ENCODE measurements at places on chromosomes 6 and 20. TPM values are rescaled to one million over a fixed set of nuclear protein-coding genes. Genes with fewer than 3 reads are reported as not detected.

DNA sequence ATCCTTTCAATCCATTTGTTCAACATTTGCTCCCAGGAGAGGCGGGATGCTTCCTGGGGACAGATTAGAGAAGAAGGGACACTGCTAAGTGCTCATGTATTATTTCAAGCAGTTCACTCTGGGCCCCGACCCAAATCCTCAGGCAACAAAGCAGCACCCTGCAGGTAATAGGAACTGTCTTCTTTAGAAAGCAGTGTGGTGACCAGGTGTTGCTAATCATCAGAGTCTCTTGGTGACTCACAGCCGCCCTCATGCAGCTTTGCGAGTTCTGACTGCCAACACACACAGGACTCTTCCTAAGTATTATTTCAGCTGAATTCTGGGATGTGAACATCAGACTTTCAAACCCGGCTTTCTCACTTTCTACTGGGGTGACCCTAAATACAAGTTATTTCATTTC is 356.4 kb downstream of the PRKN start:
- H3K27ac ChIP-seq = no peak overlapping the region
- H3K36me3 ChIP-seq = no peaks in the 10 kb centered on the region
- H3K4me1 ChIP-seq = no peaks in the 10 kb centered on the region
- H3K4me3 ChIP-seq = no peak overlapping the region

DNA sequence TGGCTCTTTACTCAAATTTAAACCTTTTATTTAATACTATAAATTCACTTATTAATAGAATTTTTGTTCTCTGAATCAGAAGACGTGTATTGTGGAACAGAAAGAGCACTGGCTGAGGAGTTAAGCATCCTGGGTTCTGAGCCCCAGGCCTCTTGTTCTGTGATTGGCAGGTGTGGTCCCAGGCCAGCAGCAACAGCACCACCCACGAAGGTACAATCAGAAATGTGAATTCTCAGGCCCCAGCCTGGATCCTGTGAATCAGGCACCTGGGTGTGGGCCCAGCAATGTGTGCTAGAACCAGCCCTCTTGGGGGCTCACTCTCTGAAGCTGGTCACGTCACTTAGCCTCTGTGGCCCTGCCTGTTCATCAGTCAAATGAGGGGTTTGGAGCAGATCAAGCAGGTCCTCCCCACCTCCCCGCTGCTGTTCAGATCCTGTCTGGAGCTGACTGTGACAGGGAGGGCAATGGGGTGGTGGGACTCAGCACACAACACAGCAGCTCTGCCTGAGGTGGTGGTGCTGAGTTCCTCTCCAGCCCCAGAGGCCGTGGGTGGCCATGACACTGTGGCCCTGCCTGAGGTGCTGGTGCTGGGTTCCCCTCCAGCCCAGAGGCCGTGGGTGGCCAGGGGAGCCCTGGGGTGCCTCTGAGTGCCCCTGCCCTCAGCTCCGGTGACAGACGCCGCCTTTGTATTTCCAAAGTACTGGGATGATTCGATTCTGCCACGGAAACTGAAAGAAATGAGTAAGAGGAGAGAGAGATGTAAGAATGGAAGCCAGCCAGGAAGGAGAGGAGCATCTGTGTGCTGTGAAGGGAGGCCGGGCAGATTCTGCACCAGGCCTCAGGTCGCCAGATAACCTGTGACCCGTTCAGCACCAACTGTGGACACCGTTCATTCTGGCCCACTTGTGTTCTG is 41.6 kb upstream of the FRMD1 start:
- no peaks in the 10 kb centered on the region for H3K36me3 ChIP-seq
- no peak for DNase-seq
- H3K27ac ChIP-seq = no peak overlapping the region
- H3K4me1 ChIP-seq = no peaks in the 10 kb centered on the region
- H3K27me3 ChIP-seq = no peaks in the 10 kb centered on the region

DNA sequence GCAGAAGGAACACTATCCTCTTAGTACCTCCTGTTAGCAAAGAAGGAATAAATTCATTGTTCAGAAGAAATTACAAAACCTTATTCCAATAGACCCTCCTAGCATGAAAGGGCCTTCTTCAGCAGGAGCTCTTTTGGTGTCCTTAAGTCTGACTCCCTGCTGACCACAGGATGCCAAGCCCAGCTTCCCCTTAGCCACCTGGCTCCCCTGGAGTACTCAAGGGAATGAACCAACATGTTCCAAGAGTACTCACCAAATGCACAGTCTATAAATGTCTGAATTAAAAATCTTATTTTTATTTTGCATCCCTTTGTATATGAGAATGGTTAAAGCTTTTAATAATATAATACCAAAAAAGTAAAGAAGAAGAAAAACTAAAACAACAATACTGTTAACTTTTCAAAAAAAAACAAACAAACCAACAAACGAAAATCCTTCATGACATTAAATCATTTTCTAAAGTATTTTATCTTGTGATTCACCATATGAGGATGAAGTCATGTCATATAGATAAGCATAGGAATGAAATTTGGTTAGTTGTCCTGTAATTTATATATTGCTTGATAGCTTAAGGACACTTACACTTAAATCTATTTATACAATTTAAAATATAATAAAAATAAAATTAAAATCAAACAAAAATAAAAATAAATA is 1355.1 kb downstream of the HACE1 start:
- H3K4me1 ChIP-seq = no peaks in the 10 kb centered on the region
- H3K36me3 ChIP-seq = no peaks in the 10 kb centered on the region
- H3K27me3 ChIP-seq = no peaks in the 10 kb centered on the region
- DNase-seq = no peak
- H3K4me3 ChIP-seq = no peak overlapping the region
- no peak overlapping the region for H3K27ac ChIP-seq

Gene GTSF1L
- not detected for total RNA-seq

DNA sequence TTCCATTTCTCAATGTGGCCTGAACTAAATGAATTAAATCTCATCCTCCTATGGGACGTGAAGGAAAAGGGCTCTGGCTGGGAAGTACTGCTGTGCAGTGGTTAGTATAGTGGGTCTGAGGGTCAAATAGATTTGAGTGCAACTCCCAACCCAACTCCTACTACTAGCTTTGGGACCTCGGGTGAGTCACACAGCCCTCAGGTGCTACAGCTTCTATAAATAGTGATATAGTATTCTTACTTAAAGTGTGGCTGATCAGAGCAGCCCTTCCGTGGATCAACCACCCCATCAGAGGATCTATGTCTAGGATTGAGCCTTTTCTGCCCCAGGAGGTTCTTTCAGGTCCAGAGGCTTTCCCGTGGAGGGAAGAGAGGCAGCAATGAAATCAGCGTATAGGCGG is 904 bp upstream of the UST start:
- peak overlapping the region; percentile 77 for H3K4me3 ChIP-seq
- no peaks in the 10 kb centered on the region for H3K27me3 ChIP-seq
- peaks cover 5% of the 10 kb centered on the region for H3K4me1 ChIP-seq

DNA sequence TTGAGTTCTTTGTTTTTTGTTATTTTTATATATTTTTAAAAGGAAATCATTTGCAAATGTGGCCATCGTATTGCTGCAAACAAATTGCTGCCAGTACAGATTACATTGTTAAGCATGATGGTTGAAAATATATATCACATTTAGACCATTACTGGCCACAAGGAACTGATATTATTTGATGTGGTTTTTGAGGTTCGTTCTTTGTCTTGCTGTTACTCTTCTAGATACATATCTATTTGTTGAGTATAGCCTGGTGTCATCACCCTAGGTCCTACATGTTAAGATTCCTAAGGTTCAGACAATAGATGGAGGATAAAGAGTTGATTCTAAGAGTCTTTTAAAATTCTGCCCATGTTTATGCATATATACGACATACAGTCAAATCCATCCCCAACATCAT is 306.0 kb downstream of the FARS2 start:
- no peaks in the 10 kb centered on the region for H3K4me1 ChIP-seq
- no peak overlapping the region for H3K4me3 ChIP-seq
- H3K27me3 ChIP-seq = no peaks in the 10 kb centered on the region
- no peak overlapping the region for H3K27ac ChIP-seq
- no peak for DNase-seq

Gene SPDEF
- under 0.01 TPM for total RNA-seq

- DNase-seq = peak; percentile 17
- H3K4me3 ChIP-seq = no peak overlapping the region
- H3K36me3 ChIP-seq = no peaks in the 10 kb centered on the region
- no peak overlapping the region for H3K27ac ChIP-seq
Measured at GRCh38 chr6:38136547-38136946, 317.0 kb downstream of the ZFAND3 start.

- H3K27ac ChIP-seq = no peak overlapping the region
- DNase-seq = no peak
- no peaks in the 10 kb centered on the region for H3K36me3 ChIP-seq
- H3K4me1 ChIP-seq = no peaks in the 10 kb centered on the region
Measured at GRCh38 chr6:167798453-167798852, 28.3 kb upstream of the AFDN start.

DNA sequence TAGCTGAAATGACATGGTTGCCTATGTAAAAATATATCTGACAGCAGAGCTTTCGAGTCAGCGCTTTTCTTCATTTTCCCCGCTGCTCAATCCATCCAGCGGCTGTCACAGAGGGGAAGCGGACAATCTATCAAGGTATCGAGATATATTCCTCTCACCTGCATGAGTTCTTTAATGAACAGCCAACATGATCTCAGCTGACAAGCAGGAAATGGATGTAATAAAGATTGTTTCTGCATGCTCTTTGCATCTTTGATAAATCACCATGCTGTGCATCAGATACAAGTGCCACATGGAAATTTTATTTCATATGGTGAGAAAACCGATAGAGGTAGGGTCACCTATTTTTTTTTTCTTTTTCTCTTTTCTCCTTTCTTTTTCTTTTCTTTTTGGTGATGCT is 602.3 kb upstream of the MMS22L start:
- no peak for DNase-seq
- no peaks in the 10 kb centered on the region for H3K4me1 ChIP-seq
- no peaks in the 10 kb centered on the region for H3K36me3 ChIP-seq
- no peak overlapping the region for H3K27ac ChIP-seq
- H3K4me3 ChIP-seq = no peak overlapping the region

DNA sequence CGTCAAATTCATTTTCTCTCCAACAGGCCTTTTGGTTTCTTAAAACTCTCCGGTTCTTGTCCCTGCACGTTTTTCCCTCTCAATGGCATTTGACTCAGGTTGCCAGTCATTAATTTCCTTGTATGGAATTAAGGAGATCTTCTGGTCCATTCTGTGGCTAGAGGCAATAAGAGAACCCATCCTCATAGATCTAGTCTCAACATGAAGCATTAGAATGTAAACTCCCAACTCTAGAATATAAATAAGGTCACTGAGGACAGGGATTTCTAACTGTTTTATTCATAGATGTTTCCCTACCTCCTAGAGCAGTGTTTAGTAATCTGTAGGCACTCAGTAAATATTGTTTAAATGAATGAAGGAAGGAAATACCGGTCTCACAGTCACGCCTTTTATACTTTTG is 185.2 kb upstream of the FLRT3 start:
- no peaks in the 10 kb centered on the region for H3K36me3 ChIP-seq
- no peak overlapping the region for H3K27ac ChIP-seq
- no peak overlapping the region for H3K4me3 ChIP-seq
- DNase-seq = no peak
- H3K4me1 ChIP-seq = no peaks in the 10 kb centered on the region
- H3K27me3 ChIP-seq = no peaks in the 10 kb centered on the region

DNA sequence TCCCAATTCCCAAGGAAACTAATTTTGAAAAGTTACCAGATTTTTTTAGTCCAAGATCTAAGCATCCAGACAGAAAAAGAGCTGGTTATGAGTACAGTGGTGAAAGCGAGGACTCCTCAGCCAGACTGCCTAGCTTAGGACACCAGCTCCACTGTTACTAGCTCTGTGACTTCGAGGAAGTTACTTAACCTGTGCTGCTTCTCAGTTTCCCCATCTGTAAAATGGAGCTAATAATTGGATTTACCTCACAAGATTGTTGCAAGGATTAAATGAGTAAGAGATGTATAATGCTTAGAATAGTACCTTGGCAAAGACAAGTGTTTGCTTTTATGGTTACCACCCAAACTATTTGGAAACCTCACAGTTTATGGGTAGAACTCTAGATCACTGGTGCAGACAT is 1.1 kb downstream of the NT5DC1 start:
- no peaks in the 10 kb centered on the region for H3K36me3 ChIP-seq
- H3K4me3 ChIP-seq = peak overlapping the region; percentile 82
- no peaks in the 10 kb centered on the region for H3K27me3 ChIP-seq
- H3K4me1 ChIP-seq = peaks cover 2% of the 10 kb centered on the region

DNA sequence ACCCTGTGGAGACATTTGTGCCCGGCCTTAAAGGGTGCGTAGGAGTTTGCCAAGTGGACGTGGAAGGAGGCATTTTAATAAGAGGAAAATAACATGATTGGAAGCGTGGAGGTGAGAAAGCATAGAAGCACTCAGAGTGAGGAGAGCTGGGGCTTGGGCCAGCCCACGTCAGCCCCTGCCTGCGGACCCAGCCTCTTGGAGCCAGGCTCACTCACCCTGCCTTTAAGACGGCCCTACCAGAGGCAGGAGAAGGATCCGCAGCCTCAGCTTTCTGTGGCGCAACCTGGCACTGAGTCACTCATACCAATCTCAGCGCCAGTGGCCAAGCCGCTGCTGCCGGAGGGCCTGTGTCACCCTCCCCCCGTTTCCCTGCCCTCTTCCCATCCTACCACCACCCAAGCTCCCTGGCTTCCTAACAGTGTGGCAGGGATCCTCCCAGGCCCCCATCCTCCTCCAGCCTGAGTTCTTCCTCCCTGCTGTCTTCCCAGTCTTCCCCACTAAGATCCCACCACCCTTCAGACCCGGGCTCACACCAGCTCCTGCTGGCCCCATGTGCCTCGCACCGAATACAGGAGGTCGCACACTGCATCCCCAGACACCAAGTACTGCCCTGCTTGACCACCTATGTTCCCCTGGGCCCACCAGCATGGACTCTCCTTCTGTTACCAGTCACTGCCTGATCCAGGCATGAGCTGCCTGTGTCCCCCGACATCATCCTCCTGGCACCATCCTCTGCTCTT is 285.2 kb downstream of the UST start:
- DNase-seq = peak; percentile 96
- H3K27ac ChIP-seq = peak overlapping the region; percentile 67
- H3K27me3 ChIP-seq = no peaks in the 10 kb centered on the region
- peaks cover 9% of the 10 kb centered on the region for H3K4me1 ChIP-seq
- H3K36me3 ChIP-seq = no peaks in the 10 kb centered on the region

DNA sequence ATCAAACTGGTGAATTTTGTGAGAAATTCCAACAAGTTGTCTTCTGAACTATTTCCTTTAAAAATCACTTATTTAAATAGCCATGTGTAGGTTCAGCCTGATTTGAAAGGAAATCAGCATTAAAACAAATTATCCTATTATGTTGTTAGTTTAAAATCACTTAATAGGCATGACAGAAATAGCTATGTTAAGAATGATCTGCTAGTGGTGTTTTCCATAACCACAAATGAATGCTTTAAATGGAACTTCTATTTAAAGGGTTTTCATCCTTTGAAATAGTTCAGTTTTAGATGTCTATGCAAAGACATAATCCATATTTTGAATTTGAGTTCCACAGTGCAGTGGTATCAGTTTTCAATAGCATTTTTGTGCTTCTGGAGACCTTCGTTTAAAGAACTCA is 120.1 kb downstream of the PLEKHG1 start:
- no peak overlapping the region for H3K27ac ChIP-seq
- no peaks in the 10 kb centered on the region for H3K36me3 ChIP-seq
- H3K4me1 ChIP-seq = no peaks in the 10 kb centered on the region
- DNase-seq = peak; percentile 51

Data from fibroblast of lung (primary cell).